CD4-positive, alpha-beta T cell treated with Interleukin-21 for 1 hour (primary cell): ENCODE measurements at places on chromosomes 4 and X.

DNA sequence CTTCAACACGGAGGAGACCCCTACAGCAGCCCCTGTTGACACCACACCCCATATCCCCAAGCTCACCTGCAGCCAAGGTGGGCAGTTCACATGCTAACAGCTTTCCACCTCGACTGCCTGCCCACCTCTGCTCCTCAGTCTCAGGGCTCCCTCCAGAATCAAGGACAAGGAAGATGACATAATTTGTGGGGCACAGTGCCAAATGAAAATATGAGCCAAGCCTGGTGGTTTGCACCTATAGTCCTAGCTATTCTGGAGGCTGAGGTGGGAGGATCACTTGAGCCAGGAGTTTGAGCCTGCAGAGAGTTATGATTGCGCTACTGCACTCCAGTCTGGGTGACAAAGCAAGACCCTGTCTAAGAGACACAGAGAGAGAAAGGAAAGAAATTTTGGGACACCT lies 516.3 kb downstream of the BCOR start:
- no peak for DNase-seq

- DNase-seq: no peak
These were observed 111.5 kb downstream of the GNL3L start for GRCh38 chrX:54641530-54641929.

DNA sequence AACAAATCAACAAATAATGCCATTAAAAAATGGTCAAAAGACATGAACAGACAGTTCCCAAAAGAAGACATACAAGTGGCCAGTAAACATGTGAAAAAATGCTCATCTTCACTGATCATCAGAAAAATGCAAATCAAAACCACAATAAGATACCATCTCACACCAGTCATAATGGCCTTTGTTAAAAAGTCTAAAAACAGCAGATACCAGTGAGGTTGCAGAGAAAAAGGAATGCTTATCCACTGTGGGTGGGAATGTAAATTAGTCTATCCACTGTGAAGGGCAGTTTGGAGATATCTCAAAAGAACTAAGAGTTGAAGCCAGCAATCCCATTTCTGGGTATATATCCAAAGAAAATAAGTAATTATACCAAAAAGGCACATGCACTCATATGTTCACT lies 668.1 kb upstream of the CPEB2 start:
- no peak for DNase-seq

GRCh38 chr4:165175879-165176278 lies 31.5 kb upstream of the KLHL2 start:
- no peak for DNase-seq

GRCh38 chr4:98055800-98056501 lies 87.3 kb downstream of the STPG2 start:
- no peak for DNase-seq

DNA sequence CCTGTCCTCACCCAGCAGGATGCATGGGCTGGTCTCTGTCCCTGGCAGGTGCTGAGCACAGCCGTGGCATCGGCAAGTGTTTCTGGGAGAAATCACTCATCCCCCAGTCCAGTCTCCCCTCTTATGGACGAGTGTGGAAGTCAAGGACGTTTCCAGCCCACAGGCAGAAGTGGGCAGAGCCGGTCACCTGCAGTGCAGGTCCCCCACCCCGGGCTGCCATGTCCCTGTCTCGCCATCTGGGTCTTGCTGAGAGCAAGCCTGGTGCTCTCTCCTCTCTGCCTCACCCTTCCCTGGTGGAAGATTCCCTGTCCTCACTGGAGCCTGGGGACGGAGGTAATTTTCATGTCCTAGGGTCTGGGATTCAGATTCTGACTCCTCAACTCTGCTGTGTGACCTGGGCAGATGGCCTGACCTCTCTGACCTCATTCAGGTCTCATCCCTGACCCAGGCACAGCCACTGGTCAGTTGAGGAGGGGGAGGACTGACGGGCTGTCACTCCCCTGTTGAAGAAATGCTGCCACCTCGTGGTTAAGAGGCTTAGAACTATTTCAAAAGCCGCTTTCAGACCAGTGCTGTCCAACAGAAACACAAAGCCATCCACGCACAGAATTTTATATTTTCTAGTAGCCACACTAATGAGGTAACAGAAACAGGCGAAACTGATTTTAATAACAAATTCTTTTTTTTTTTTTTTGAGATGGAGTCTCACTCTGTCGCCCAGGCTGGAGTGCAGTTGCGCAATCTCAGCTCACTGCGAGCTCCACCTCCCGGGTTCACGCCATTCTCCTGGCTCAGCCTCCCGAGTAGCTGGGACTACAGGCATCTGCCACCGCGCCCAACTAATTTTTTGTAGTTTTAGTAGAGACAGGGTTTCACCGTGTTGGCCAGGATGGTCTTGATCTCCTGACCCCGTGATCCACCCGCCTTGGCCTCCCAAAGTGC lies 1.8 kb downstream of the CPZ start:
- DNase-seq: peak; percentile 2

GRCh38 chr4:15420642-15421041 lies 7.2 kb upstream of the C1QTNF7 start:
- DNase-seq: no peak

DNA sequence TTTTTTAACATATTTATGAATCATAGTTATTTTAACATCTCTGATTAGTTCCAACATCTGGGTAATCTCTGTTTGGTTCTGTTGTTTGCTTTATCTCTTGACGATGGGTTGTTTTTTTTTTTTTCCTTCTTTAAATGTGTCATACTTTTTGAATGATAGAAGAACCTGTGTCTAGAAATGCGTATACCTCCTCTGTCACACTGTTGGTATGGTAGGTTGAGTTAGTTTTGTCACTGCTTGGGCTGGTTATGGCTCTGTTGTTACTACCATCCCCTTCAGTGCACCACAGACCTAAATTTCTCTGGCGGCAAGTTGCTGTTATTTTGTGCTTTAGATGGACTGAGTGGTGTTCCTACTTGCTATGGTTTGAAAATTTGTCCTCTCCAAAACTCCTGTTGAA lies 16.8 kb downstream of the STIM2 start:
- no peak for DNase-seq

DNA sequence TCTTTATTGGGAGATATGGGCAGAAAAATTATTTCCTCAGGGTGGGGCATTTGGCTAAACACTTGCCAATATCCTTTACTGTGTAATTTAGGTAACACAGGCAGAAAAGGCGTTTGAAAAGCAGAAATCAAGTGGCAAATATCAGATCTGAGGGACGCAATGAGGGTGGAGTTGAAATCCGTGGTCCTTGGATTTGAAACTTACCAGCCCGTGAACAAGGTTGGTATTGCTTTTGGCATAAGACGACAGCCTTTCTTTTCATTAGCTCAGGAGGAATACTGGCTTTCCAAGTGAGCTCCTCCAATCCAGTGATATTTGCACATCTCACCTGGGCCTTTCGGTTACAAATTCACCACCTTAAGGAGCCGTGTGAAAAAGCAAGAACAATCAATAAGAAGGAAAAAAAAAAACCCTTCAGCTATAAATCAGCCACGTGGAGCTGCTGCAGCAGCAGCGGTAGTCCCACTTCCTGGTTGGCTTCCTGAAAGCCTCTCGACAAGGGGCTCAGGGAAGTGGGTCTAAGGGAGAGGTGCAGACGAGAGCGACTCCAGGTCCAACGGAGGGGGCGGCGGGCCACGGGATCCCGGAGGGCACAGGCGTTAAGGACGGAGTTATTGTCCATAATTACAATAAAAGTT lies 734 bp upstream of the GALNT7 start:
- peak; percentile 17 for DNase-seq

DNA sequence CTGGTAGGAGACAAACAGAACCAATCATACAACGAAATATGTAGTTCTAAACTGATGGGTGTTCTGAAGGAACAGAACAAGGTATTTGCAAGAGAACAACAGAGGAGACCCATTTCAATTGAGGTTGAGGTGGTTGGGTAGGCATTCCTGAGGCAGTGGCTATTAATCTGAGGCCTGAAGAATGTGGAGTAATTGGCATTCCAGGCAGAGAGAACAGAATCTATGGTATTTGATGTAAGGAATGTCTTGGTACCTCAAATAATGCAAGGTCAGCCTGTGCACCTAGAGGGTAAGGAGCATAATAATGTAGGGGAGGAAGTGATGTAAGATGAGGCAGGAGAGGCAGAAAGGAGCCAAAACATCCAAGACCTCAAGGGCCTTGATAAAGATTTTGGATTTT lies 109.5 kb upstream of the TEX13C start:
- no peak for DNase-seq

DNA sequence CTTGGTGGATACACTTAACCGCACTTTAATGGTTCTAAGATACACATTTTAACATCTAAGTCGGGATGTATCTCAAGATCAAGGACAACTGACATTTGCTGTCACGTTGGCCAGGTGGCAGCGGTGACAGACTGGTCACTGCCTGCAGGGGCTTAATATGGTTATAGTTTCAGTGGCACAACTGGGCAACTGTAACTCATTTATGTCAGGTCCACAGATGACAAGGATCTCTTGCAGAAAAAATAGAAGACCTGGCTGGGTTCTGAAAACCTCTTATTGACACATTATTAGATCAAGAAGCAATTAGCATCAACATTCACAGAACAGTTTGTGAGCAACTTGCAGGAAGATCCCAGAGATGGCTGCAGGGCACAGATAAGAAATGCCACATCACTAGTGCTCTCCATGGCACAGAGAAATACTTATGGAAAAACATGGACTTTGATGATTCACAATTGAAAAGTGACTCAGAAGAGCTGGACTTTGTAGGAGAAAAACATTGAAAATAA lies 99.6 kb upstream of the SORBS2 start:
- DNase-seq: no peak

DNA sequence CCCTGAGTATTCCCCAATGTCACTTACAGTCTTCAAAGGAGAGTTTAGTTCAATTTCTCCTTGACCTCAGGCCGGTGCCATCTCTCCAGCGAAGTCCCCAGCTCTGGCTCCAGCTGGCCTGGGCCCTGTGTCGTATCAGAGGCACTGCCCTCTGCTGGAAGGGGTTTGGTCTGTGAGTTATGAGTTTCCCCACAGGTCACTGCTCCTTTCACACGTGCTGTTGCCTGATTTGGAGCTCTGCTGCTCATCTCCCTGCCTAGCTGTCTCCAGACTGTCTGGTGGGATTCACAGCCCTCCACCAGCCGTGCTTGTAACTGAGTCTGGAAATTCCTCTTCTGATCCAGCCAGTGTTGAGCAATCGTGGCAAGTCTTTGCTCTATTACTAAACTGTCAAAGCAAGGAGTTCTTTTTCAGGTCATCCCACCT lies at the start of gene RAP2C:
Gene RAP2C (minus strand): TSS at position 105 of the 426 bp plus-strand sequence. CDS start 2,179 bp downstream, outside the sequence.
- DNase-seq: peak; percentile 75

GRCh38 chrX:44908827-44909226 lies 35.8 kb downstream of the KDM6A start:
- DNase-seq: no peak

GRCh38 chr4:19631814-19632213 lies 619.9 kb upstream of the SLIT2 start:
- DNase-seq: no peak

DNA sequence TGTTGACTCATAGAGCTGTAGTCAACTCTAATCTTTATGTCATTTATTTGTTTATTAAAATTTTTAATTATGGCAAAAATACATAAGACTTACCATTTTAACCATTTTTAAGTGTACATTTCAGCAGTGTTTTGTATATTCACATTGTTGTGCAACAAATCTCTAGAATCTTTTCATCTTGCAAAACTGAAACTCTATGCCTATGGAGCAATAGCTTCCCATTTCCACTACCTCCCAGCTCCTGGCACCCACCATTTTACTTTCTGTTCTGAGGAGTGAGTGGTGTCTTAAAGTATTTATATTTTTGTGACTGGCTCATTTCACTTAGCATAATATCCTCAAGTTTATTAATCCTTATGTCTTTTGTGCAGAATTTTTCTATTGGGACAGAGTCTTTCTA lies 181.0 kb downstream of the GPAT3 start:
- DNase-seq: no peak

GRCh38 chr4:68606240-68606639 lies 30.1 kb upstream of the UGT2B17 start:
- no peak for DNase-seq

DNA sequence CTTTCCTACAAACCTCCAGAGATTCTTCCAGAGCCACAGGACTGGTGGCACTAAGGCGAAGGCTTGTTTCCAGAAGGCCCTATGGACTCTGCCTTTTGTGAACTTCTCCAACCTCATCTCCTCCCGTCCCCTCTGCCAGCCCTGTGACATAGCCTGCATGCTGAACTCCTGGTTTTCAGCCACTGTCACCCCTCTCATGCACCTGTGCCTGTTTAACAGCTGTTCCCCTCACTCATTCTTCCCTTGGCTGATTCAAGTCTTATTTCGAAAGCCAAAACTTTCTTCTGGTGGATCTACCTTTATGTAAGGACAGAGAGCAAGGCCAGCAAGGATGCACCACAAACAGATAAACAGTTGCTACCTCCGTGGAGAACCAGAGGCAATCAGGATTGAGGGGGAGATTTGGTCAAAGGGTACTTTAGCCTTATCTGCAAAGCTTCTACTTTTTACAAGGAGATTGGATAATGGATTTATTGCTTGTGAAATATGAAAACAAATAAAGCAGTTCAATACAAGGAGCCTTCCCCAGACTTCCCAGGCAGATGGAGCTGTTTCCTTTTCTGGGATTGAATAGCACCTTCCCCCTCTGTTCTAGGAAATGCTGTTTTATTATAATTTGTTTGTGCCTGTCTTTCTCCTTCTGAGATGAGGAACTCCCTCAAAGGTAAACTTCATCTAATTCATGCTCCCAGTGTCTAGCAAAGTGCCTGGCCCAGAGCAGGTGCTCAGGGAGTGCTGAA lies 5.7 kb downstream of the CITED1 start:
- no peak for DNase-seq

DNA sequence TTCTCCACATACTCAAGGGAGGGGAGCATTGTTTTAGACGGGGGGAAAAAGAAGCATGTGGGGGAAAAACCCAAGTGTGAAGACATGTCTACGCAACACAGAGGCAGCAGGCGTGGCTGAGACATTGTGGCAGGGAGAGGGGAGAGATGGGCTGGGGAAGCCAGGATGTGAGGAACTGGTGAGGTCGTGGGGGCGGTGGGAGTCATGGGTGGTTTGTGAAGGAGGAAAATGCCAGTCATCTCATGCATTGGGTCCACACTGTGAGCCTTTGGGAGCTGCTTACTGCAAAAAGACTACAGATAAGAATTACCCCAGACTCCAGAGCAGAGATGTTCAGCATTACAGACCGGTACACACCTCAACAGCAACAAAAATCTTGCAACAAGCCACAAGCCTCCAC lies 2.1 kb downstream of the JAKMIP1 start:
- DNase-seq: peak; percentile 49

DNA sequence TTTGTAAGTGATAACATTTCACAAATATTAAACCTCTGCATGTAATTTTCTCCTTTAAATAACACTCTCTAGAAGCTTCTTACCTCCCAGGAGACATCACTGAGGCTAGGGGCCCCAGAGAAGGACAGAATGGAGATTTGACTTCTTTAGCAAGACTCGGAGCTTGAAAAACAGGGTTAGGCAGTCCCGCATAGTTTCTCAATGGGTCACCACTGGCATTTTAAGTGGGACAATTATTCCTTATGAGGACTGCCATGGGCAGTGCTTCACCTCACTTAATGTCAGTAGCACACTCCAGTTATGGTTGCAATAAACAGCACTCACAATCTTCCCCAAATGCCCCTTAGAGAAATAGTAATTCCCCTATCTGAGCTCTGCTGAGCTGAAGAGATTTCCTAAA lies 66.7 kb upstream of the NOCT start:
- DNase-seq: no peak

- DNase-seq: no peak
These were observed 137.3 kb downstream of the BMPR1B start for GRCh38 chr4:94895081-94895480.
